ENCODE measurements at places on chromosomes 5 and 9. TPM values are rescaled to one million over a fixed set of nuclear protein-coding genes. Genes with fewer than 3 reads are reported as not detected.

DNA sequence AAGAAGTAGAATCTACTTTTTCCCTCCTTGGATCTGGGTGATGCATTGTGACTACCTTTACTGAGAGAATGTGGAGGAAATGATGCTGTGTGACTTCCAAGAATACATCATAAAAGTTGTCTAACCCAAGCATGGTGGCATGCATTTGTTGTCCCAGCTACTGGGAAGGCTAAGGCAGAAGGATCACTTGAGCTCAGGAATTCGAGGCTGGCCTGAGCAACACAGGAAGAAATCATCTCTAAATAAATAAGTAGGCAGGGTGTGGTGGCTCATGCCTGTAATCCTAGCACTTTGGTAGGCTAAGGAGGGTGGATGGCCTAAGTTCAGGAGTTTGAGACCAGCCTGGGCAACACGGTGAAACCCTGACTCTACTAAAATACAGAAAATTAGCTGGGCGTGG is 143.2 kb upstream of the VLDLR start:
- no peak overlapping the region for H3K4me3 ChIP-seq
- no peak for DNase-seq
- peaks cover 10% of the 10 kb centered on the region for H3K4me1 ChIP-seq
- H3K36me3 ChIP-seq: no peaks in the 10 kb centered on the region
- no peak overlapping the region for H3K27ac ChIP-seq
- no peaks in the 10 kb centered on the region for H3K27me3 ChIP-seq

RALGPS1 gene
- polyA plus RNA-seq: 3.9 TPM

PCDHGA8 gene
- 0.12 TPM for polyA plus RNA-seq

- H3K27ac ChIP-seq: no peak overlapping the region
- no peaks in the 10 kb centered on the region for H3K27me3 ChIP-seq
- peaks cover 35% of the 10 kb centered on the region for H3K36me3 ChIP-seq
These were observed 26.0 kb downstream of the ZCCHC7 start for GRCh38 chr9:37146410-37146809.

DNA sequence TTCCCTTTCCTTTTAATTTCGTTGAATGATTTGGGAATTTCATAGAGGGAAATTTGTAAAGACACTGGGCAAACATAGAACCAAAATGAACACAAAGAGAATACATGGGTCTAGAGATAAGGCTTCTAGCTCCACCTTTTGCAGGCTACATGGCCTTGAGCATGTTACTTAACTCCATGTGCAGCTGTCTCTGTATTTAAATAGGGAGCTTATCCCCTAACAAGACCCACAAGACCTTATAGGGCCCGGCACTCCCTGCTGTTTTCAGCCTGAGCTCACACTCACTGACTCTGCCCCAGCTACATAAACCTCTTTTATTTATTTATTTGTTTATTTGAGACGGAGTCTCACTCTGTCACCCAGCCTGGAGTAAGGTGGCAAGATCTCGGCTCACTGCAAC is 30.6 kb upstream of the TLE1 start:
- H3K4me3 ChIP-seq: no peak overlapping the region
- H3K36me3 ChIP-seq: no peaks in the 10 kb centered on the region
- H3K27me3 ChIP-seq: no peaks in the 10 kb centered on the region
- H3K27ac ChIP-seq: no peak overlapping the region
- H3K4me1 ChIP-seq: no peaks in the 10 kb centered on the region

- no peaks in the 10 kb centered on the region for H3K27me3 ChIP-seq
- no peak overlapping the region for H3K27ac ChIP-seq
- H3K4me3 ChIP-seq: no peak overlapping the region
- H3K36me3 ChIP-seq: no peaks in the 10 kb centered on the region
These were observed 32.7 kb downstream of the ZNF366 start for GRCh38 chr5:72474516-72474915.

GRCh38 chr5:142686210-142686734 is 382 bp upstream of the FGF1 start:
- peaks cover 15% of the 10 kb centered on the region for H3K4me1 ChIP-seq
- no peaks in the 10 kb centered on the region for H3K36me3 ChIP-seq
- no peak overlapping the region for H3K4me3 ChIP-seq
- peak overlapping the region; percentile 95 for H3K27ac ChIP-seq

DNA sequence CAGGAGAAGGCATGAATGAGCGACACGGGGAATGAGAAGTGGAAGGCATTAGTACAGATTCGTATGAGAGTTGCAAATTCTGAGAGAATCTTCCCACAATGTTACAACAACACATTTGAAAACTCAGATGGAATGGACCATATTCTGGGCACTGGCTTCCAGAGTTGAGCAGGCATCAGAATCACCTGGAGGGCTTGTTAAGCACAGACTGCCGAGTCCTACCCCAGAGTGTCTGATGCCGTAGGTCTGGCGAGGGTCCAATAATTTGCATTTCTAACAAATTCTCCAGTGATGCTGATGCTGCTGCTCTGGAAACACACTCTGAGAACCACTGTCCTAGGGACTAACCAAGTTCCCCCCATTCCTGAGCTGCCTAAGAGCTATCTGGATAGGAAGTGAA is 2.9 kb upstream of the TLX3 start:
- H3K36me3 ChIP-seq: no peaks in the 10 kb centered on the region
- H3K4me3 ChIP-seq: peak overlapping the region; percentile 87
- no peak overlapping the region for H3K27ac ChIP-seq
- H3K4me1 ChIP-seq: peaks cover 56% of the 10 kb centered on the region
- no peaks in the 10 kb centered on the region for H3K27me3 ChIP-seq

- peaks cover 40% of the 10 kb centered on the region for H3K36me3 ChIP-seq
- H3K27me3 ChIP-seq: no peaks in the 10 kb centered on the region
- H3K27ac ChIP-seq: no peak overlapping the region
- no peak overlapping the region for H3K4me3 ChIP-seq
- no peaks in the 10 kb centered on the region for H3K4me1 ChIP-seq
These were observed 40.4 kb downstream of the ZDHHC21 start for GRCh38 chr9:14652729-14653377.

PRUNE2 gene
- polyA plus RNA-seq: 28.6 TPM

DNA sequence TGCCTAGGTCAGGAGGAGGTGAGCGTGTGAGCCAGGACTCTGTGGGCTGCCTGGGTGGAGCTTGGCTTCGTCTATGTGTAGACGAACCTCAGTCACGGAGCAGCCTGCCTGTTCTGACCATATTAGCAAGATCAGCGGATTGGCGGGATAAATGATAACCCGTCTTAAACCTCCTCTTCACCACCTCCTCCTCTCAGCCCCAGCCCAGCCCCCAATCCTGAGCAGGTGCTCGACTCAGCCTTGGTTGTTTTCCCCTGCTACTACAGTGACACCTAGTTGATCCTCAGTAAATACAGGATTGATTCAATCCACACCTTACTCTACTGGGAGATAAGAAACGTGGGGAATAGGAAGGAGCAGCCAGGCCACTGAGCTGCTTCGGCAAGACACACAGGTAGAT is 286.1 kb downstream of the IRX2 start:
- H3K27me3 ChIP-seq: peaks cover 19% of the 10 kb centered on the region
- H3K4me1 ChIP-seq: no peaks in the 10 kb centered on the region
- H3K36me3 ChIP-seq: no peaks in the 10 kb centered on the region
- H3K4me3 ChIP-seq: no peak overlapping the region
- DNase-seq: no peak
- H3K27ac ChIP-seq: no peak overlapping the region

DNA sequence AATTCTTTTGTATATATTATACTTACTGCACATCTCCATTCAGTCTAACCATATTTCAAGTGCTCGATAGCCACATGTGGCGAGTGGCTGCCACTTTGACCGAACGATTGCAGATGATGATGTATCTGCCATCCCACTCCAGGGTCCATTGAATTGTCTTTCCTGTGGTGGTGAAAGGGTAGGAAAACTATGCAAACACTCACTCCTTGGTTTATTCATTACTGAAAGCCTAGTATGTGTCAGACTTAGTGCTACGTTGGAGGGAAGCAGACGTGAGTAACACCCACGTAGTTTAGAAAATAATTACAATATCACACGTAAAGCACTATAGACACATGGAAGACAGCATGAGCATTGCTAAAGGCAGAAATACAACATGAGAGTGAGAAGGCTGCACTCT is 353.7 kb downstream of the CSNK1G3 start:
- no peaks in the 10 kb centered on the region for H3K36me3 ChIP-seq
- no peaks in the 10 kb centered on the region for H3K27me3 ChIP-seq
- no peak for DNase-seq
- H3K27ac ChIP-seq: no peak overlapping the region
- H3K4me1 ChIP-seq: no peaks in the 10 kb centered on the region

GRCh38 chr5:167710444-167711073 is 580.9 kb upstream of the WWC1 start:
- no peak overlapping the region for H3K4me3 ChIP-seq
- no peak overlapping the region for H3K27ac ChIP-seq
- no peak for DNase-seq
- no peaks in the 10 kb centered on the region for H3K4me1 ChIP-seq

DNA sequence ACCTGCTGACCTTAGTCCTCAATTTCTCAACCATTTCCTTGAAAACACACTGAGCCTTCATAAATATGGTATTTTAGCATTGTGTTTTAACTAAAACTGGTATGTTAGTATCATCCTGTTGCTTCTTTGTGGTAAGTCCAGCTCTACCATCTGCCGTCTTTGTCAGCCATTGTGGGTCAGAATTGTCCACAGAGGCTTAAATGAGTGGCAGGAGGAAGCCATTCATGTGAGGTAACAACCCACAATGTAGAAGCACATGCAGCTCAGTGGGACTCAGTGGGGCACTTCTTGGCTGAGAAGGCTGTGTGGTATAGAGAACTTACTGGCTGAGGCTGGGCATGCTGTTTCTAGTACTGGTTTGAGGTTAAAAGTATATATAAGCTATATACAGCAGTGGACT is 149.2 kb upstream of the NR3C1 start:
- no peak overlapping the region for H3K4me3 ChIP-seq
- H3K36me3 ChIP-seq: no peaks in the 10 kb centered on the region
- H3K27me3 ChIP-seq: no peaks in the 10 kb centered on the region
- DNase-seq: no peak

DMGDH gene
- 0.56 TPM for polyA plus RNA-seq

GRCh38 chr9:134341306-134341705 is 15.1 kb downstream of the RXRA start:
- H3K4me1 ChIP-seq: peaks cover 76% of the 10 kb centered on the region
- H3K4me3 ChIP-seq: no peak overlapping the region
- H3K27ac ChIP-seq: no peak overlapping the region
- no peaks in the 10 kb centered on the region for H3K27me3 ChIP-seq
- H3K36me3 ChIP-seq: no peaks in the 10 kb centered on the region

FIBCD1 gene
- polyA plus RNA-seq: 1.3 TPM
